Pons (tissue), 1 donor: ENCODE measurements at places on chromosomes 5 and 9.

- peak; percentile 71 for DNase-seq
Observed at GRCh38 chr5:170552621-170553115, 48.8 kb downstream of the KCNIP1 start.

- no peak for DNase-seq
Observed at GRCh38 chr9:5515261-5515650, 4.9 kb downstream of the PDCD1LG2 start.

GRCh38 chr9:111038331-111039230, at the start of gene LPAR1:
Gene LPAR1 (minus strand): TSS chr9:111038470. CDS start chr9:110972117, 66,353 bp downstream.
- DNase-seq: peak; percentile 52

DNA sequence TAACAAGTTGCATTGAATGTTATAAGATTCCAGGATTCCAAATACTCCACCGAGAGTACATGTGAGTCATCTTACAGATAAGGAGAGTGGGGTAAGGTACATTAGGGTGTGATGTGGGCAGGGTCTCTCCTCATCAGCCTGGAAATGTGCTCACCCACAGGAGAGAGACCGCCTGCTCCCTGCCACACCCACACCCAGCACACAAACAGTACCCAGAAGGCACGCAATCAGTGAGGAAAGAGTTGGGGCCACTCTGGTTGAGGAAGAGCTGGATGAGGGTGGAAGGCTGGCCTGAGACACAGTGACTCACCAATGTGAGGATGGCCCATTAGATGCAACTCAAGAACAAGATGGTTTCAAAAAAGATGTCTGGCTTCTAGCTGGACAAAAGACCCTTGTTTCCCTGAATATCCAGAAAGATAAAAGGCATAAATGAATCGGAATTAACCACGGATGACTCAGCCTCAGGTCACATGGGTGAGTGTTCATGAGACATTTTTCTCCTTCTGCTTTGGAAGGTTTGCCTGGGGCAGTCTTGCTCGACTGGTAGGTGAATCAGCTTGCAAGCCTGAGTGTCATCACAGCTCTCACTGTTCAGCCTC, 51.1 kb upstream of the LHFPL2 start:
- DNase-seq: no peak

GRCh38 chr9:136762915-136763648, 1.2 kb downstream of the LCN15 start:
- DNase-seq: no peak

GRCh38 chr5:8070138-8070537, 201.2 kb downstream of the MTRR start:
- DNase-seq: no peak

GRCh38 chr9:79489261-79490000, 82.3 kb upstream of the TLE4 start:
- DNase-seq: peak; percentile 94

GRCh38 chr9:137619240-137620047, 639 bp downstream of the EHMT1 start:
- no peak for DNase-seq

GRCh38 chr5:54463713-54464112, 8.2 kb downstream of the HSPB3 start:
- DNase-seq: no peak

GRCh38 chr9:120733190-120733589, 18.9 kb upstream of the MEGF9 start:
- DNase-seq: no peak

- no peak for DNase-seq
Observed at GRCh38 chr9:92658176-92658575, 11.8 kb downstream of the IPPK start.

DNA sequence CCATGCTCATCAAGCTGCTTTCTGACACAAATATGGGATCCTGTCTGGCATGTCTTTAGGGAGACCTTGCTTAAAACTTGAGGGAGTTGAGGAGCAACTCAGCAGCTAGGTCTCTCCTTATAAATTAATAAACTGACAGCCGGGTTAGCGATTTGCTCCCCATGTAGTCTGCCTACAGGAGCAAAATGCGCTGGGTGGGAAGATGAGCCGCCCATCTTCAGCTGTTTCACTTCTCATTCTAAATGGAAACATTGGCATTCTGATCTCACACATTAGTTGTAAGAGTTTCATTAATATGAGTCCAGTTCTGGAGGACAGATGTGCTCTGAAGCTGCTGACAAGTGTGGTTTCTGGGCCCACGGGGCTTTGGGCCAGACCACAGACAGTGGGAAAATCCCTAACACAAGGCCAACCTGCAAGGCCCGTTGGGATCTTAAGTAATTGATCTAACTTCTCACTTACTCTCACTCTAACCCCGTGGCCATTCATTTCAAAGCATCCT, 197.0 kb downstream of the MCTP1 start:
- peak; percentile 11 for DNase-seq

- no peak for DNase-seq
Observed at GRCh38 chr5:74356009-74356695, 284.4 kb downstream of the ENC1 start.

GRCh38 chr9:130200038-130200849, 28.0 kb downstream of the NCS1 start:
- peak; percentile 68 for DNase-seq

DNA sequence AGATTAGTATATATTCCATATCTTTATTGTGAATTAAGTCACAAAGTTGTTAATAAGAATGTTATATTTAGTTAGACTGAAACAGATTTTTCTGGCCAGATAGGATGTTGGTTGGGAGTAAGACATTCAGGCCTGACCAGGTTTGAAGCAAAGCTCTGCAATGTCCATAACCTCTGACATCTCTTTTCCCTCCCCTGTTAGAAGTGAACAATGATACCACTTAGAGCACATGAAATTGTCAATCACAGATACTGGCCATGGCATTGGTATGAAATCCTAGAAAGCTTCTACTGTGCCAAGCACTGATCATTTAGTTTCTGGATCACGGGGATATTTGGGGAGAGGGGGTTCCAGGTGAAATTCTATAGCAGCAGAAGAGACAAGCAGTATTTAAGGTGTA, 1455.1 kb upstream of the CDH9 start:
- DNase-seq: no peak

- DNase-seq: peak; percentile 78
Observed at GRCh38 chr5:140246378-140247122, 56.4 kb downstream of the PFDN1 start.

- DNase-seq: no peak
Observed at GRCh38 chr9:16282216-16282615, 588.3 kb downstream of the BNC2 start.

- DNase-seq: no peak
Observed at GRCh38 chr9:121133104-121133816, 58.5 kb downstream of the CNTRL start.

GRCh38 chr5:151758430-151759241, at the start of gene ATOX1:
Gene ATOX1 (minus strand): TSS chr5:151758631. CDS start chr5:151758551, 80 bp downstream.
- peak; percentile 93 for DNase-seq

GRCh38 chr5:142181547-142182163, 73.1 kb downstream of the NDFIP1 start:
- DNase-seq: no peak

DNA sequence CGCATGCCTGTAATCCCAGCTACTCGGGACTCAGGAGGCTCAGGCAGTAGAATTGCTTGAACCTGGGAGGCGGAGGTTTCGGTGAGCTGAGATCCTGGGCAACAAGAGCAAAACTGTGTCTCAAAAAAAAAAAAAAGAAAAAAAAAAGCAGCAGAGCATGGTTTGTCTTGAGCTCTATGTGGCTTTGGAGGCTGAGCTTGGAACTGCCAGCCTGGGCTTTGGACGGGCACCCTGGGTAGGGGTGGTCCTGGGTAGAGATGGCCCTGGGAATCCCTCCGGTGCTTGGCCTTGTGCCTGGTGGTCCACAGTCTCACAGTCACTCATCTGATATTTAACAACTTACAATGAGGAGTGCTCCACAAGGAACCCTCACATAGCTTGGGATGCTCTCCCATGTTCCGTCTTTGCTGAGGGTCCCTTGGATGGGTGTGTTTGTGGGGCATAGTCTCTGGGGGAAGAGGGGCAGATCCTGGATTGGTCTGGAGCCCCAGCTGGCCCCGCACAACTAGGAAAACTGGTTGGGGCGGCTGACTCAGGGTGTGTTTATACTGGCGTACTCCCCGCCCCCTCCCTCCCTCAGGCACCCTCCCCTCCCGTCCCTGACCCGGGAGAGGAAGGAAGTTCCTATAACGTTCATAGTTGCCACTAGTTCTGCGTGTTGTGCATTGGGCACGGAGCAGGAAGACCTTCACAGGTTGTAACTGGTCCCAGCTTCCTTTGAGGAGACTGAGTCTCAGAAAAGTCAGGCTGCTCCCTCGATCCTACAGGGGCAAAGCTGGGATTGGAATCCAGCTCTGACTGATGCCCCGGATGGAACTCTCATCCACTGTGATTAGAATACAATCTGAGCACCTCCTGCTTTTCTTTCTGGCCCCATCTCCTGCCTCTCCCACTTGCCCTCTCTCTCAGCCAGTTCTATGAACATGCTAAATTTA, 11.2 kb downstream of the IER5L start:
- DNase-seq: peak; percentile 29

DNA sequence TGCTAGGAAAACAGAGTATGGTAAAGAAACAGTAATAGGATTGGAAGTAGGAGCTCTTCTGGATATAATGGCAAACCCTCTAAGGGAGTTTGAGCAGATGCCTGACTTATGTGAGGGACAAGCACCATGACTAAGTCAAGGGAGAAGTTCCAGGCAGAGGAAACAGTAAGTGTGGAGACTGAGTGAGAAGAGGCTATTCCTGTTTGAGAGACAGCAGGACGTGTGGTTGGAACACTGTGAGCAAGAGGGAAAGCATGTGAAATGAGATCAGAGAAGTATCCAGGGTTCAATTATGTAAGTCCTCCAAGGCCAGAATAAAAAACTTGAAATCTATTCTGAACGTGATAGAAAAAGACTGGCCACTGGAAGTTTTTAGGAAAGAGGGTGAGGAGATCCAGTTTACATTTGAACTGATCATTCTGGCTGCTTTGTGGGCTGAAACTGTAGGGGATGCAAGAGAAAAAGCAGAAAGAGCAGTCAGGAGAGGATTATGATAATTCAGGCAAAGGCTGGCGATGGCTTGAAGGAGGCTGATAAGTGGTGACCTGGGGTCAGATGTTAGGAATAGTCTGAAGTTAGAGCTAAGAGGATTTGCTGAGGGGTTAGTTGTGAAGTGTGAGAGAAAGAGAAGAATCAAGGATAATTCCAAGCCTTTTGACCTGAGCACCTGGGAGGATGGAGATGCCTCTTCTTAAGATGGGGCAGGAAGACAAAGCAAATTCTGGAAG, 19.2 kb downstream of the DMAC1 start:
- DNase-seq: no peak

- DNase-seq: no peak
Observed at GRCh38 chr5:110884005-110884404, 145.2 kb downstream of the SLC25A46 start.

- no peak for DNase-seq
Observed at GRCh38 chr5:114332925-114333324, 28.9 kb upstream of the KCNN2 start.
